Omental fat pad (tissue), 4 donors: ENCODE measurements at places on chromosomes 5 and 9.

GRCh38 chr9:119951591-119951990 lies 582.4 kb upstream of the BRINP1 start:
- no peak for DNase-seq

DNA sequence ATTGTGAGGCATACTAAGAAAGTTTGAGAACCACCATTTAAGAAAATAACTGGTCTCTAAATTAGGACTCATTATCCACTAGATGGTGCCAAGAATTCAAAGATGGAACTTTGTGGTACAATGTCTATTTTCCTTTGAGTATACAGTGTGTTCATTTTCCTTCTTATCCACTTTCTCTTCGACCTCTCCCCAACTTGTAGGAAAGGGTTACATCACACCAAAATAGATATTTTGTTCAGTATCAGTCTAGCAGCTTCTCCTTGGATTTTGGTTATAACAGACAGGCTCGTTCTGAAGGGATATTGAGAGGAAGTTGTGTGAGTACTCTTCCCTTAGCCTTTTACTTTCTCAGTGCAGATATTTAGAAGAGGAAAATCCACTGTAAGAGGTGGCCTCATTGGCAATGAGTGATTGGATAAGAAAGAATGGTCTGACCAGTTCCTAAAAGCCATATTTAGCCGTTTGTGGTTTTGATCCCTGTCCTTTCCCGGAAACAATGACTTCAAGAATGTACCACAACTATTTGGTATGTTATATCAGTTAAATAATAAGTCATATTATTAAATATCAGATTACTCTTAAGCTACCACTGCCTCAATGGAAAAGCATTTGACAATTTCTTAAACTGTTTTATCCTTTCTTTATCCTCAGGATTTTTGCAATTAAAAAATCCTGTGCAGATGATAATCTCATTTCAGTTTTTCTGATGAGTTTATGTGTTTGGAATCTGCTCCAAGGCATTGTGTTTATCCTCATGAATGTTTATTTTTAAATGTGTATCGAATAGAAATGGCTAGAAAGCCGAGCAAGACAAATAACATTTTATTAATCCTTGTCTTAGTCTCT lies 69.0 kb upstream of the GRAMD2B start:
- no peak for DNase-seq

DNA sequence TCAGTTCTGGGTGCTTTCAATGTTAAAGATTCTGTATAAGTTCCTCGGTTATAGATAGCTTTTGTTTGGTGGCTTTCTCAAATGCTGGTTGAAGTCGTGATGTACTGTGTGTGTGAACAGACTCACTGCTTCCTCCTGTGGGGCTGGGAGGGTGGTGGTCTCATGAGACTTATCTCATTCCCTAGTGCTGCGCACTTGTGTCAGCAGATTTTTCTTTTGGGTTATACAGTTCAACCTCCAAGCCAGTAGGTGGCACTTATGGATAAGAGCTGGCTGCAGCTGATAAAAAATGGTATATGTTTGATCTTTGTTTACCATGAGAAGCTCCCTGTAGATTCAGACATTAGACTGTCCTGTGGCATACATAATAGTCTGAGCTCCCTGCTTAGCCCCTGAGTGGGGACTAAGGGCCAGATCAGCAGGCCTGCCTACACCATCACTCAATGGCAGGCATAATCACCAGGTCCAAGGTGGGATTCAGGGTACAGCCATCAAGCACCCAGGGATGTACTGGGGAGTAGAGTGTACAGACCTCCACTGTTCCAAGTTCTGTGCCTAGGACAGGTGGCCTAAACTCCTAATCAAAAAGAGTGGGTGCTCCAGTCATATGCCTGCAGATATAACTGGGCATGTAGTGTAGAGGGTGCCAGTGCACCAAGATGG lies 174.2 kb downstream of the OXCT1 start:
- no peak for DNase-seq

GRCh38 chr9:92647671-92648473 lies 22.1 kb downstream of the IPPK start:
- no peak for DNase-seq

DNA sequence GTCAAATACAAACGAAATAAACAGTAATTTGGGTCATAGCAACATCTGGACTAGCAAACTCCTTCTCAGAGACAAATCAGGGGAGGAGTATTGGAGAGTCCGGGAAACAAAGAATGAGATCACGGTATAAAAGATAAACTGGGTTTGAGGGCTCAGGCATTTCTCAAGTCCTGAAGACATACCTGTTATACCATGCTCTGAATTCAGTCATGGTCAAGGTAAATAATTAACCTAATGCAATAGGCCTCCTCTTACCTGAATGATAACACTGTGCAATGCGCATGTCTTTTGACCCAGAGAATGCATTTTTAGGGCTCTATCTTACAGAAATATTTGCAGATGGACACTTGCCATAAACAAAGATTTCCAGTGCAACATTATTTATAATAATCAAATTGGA lies 31.9 kb upstream of the SPDL1 start:
- DNase-seq, result no peak

DNA sequence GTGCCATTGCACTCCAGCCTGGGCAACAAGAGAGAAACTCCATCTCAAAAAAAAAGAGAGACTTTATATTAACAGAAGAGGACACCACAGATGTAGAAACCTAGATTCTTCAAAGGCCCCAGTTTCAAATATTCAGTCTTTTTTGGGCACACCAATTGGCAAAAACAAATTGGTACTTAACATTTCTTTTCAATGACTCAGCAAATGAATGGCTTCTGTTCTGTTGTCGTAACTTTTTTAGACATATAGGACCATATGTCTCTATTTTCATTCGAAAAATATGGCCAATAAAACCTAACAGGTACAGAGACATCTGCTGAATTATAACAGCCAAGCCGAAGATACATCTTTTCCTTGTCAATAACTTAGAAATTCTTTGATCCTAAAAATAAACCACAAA lies 212.8 kb downstream of the EBF1 start:
- DNase-seq, result no peak

GRCh38 chr9:4796988-4797853 lies 4.5 kb downstream of the RCL1 start:
- DNase-seq, result no peak

GRCh38 chr9:20848490-20848889 lies 164.4 kb downstream of the FOCAD start:
- no peak for DNase-seq

GRCh38 chr9:112142420-112142819 lies 32.7 kb downstream of the SUSD1 start:
- DNase-seq, result no peak

DNA sequence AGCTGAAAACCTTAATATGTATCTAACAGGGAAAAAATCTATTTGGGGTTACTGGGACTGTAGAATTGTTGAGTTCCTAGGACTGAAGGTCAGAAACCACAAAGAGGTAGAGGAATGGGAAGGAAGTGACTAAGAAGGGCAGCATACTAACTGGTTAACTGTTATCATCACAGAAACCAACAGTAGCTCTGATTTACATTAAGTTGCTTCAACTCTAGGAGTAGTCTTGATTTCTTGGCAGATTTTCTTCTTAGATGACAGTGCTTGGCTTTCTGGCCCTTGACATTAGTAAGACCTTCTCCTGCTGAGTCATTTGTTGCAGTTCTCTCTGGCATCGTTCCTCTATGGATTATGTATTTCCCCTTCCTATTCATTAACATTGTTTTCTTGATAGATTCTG lies 116.1 kb upstream of the RASA1 start:
- no peak for DNase-seq

GRCh38 chr9:36341936-36342577 lies 58.0 kb downstream of the RNF38 start:
- no peak for DNase-seq

DNA sequence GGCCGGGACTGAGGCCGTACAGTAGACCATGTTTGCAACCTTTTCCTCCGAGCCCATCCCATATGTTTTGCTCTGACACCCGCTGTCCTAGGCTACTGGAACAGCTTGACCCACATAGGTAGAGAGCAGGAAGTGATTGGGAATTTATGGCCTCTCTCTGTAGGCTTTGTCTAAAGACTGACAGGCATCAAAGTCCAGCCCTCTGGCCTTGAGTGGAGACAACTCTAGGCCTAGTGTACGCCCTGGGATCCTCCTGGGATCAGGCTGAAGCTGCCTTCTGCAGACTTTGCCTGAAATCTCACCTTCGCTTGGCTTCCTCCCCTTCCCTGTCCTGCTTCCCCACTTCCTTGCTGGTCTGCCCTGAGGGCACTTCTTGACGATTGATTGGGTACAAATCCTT lies 13.6 kb upstream of the AKNA start:
- DNase-seq, result no peak

GRCh38 chr9:36966371-36967097 lies 67.5 kb downstream of the PAX5 start:
- DNase-seq, result no peak

- DNase-seq, result no peak
Measured at GRCh38 chr5:123460296-123460729, 37.1 kb upstream of the CEP120 start.

- DNase-seq, result no peak
Measured at GRCh38 chr9:91017245-91017644, 215.6 kb downstream of the SYK start.

- DNase-seq, result no peak
Measured at GRCh38 chr5:92562065-92562464, 1019.0 kb downstream of the NR2F1-AS1 start.
